ENCODE measurements at places on chromosomes 16 and 17.

- no peak for DNase-seq
These were observed 15.2 kb downstream of the KRT23 start for GRCh38 chr17:40922239-40922638.

DNA sequence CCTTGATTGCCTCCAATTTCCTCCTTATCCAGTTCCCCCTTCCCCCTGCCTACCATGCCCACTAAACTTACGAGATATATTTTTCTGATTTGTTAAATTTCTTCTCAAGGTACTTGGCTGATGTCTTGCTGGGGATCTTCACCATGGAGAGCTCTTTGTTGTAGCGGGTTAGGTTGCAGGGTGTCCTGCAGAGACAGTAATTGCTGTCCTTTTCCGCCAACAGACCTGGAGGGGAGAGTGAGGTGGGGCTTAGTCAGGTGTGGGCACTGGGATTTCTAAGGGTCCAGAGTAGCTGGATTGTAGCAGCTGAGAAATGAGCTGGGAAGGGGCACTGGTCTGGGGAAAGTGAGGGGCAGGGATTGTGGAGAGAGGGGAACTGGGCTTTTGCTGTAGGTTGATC lies 32.1 kb downstream of the SPACA3 start:
- DNase-seq, result no peak

DNA sequence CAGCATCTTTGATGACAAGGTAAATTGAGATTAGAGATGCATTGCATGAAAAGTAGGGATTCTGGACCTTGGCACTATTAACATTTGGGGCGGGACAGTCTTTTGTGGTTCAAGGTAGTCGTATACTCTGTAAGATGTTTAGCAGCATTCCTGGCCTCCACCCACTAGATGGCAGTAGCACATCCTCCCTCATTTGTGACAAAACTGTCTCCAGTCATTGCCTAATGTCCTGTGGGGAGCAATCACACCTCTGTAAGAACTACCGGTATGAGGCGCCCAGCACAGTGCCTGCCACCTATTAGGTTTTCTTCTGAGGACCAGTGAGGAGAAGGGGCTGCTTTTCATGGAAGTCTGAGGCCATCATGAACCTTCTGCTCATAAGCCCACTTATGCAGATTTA lies 180.8 kb downstream of the RBFOX1 start:
- no peak for DNase-seq

GRCh38 chr17:54372069-54372749 lies 528.4 kb upstream of the TOM1L1 start:
- DNase-seq, result no peak

- no peak for DNase-seq
These were observed 10.0 kb upstream of the CFDP1 start for GRCh38 chr16:75443298-75443697.

- no peak for DNase-seq
These were observed 12.3 kb downstream of the GLIS2 start for GRCh38 chr16:4328046-4328781.

DNA sequence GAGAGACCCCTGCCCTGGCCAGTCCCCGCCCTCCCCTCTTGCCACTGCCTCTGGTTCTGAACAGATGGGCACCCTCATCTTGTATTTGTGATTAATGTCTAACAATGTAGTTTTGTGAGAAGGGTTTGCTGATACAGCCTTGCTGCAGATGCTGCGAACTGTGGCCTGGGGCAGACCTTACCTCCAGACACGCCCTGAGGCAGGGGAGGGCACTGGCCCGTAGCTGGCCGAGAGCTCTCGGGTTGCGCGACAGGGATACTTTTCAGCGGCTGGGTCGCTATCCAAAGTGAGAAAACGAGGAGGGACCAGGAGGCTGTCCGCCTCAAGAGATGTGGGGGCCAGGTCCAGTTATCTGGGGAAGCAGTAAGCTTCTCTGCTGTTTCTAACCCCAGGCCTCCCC lies 21.9 kb downstream of the STH start:
- no peak for DNase-seq

DNA sequence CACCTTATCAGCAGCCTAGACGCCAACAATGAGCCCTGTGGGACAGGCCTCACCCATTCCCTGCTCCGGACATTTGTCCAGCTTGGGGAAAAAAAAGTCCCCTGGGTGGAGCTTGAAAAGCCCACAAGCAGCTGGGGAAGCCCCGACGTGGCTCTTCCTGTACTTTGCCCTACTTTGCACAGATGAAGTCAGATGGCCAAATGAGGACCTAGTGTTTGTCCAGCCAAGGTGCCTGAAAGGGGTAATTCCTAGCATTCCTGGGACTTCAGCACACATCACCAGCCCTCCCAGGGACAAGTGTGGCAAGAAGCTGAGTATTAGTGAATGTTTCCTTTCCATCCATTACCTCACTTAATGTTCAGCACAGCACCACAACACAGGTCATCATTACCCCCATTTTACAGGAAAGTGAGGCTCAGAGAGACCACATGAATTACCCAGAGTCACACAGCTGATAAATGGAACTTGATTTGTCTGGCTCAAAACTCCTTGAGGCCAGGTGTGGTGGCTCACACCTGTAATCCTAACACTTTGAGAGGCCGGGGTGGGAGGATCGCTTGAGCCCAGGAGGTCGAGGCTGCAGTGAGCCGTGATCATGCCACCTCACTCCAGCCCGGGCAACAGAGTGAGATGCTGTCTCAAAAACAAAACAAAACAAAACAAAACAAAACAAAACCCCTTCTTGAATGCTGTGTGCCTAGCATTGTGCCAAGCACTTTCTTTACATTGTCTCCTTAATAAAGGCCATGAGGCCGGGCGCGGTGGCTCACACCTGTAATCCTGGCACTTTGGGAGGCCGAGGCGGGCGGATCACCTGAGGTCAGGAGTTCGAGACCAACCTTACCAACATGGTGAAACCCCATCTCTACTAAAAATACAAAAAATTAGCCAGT lies 19.9 kb upstream of the PLLP start:
- no peak for DNase-seq

- DNase-seq, result no peak
These were observed 23.5 kb downstream of the GSG1L start for GRCh38 chr16:28040039-28040438.

DNA sequence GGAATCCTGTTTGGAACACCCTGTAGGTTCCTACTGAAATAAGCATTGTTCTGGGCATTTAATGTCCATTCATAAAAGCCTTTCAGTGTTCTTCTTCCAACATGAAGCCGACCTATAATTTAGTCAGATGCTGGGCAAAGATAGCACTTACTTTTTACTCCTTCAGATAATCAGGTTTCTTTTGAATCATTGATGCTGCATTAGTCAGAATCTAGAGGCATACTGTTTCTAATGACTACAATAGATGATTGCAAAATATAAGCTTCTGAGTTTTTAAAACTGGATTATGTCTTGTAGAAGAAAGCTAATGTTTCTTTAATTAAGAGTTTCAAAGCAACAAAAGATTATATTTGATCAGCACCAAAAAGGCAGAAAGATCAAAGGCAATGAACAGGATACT lies 16.0 kb downstream of the MMD start:
- no peak for DNase-seq

DNA sequence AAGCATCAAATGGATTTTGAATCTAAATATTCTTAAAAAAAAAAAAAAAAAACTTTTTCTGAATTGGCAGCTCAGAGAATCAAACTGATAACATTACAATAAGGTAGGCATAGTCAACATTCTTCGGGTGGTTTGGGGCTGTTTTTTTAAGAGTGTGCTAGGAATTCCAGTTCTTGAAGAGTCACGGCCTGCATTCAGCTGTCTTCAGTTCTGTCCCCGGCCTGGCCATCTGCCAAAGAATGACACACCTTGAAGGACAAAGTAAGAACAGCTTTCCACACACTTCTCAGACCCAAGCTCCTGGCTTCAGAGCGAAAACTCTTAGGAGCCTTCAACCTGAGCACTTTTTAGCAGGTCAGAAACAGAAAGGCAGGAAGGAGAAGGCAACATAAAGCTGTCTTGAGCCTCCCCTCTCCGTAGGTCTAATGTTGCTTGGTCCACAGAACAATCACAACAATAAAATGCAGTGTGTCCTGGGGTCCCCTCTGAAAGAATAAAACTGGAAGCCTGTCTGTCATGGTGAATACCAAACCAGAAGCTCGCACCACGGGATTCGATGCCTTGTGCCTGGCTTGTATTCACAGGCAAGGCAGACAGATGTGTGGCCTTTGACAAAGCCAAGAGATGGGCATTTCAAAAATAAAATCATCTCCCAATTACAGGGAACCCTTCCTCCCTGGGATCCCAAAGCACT lies 524.4 kb upstream of the ZFHX3 start:
- DNase-seq, result no peak

DNA sequence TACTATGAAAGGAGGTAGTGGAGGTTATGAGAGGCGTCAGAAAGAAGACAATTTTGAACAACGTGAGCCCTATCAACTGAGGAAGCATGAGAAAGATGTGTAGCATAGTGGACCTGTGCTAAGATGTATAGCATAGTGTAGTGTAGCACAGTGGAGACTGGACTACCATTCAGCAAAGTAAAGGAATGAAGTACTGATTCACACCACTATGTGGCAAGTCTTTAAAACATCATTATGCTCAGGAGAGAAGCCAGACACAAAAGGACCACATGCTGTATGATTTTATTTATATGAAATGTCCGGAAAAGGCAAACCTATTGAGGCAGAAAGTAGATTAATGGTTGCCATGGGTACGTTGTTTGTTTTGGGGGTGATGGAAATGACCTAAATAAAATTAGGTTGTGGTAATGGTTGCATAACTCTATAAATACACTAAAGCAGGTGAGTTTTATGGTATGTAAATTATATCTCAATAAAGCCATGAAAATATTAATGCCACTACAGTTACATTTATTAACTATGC lies 20.4 kb upstream of the XYLT1 start:
- no peak for DNase-seq

- no peak for DNase-seq
These were observed 91.9 kb upstream of the MED13 start for GRCh38 chr17:62156949-62157348.
